ENCODE measurements at places on chromosomes 4 and X. TPM values are rescaled to one million over a fixed set of nuclear protein-coding genes. Genes with fewer than 3 reads are reported as not detected.

The HEPH gene
- 13.9 TPM for total RNA-seq

The BTC gene
- 5.0 TPM for total RNA-seq

The TMEM156 gene
- 1.0 TPM for total RNA-seq

The TSPAN6 gene
- total RNA-seq: 40.6 TPM

The IL15 gene
- total RNA-seq: 5.6 TPM

The HMGN5 gene
- total RNA-seq: 8.3 TPM

The ETDB gene
- not detected for total RNA-seq

The GLRA2 gene
- total RNA-seq: not detected

The TKTL2 gene
- total RNA-seq: not detected

The ADH5 gene
- total RNA-seq: 159 TPM

The RAI2 gene
- 38.9 TPM for total RNA-seq

The TBC1D9 gene
- 152 TPM for total RNA-seq

The TRMT10A gene
- total RNA-seq: 5.2 TPM

The DNAAF6 gene
- total RNA-seq: not detected

The GABRQ gene
- not detected for total RNA-seq

The NDP gene
- not detected for total RNA-seq

The SSR4 gene
- 112 TPM for total RNA-seq

The CLDN2 gene
- total RNA-seq: not detected

The HMGB2 gene
- total RNA-seq: 66.2 TPM

The VSIG4 gene
- total RNA-seq: 90.0 TPM

The NAP1L3 gene
- total RNA-seq: 0.98 TPM

The ZNF157 gene
- 0.33 TPM for total RNA-seq

The NUP54 gene
- 46.6 TPM for total RNA-seq

The KCTD8 gene
- total RNA-seq: 1.9 TPM

The TIGD4 gene
- total RNA-seq: 0.16 TPM

All from breast epithelium (tissue), 4 donors.